ENCODE measurements at places on chromosomes 6 and 20.
A peak's percentile ranks its signal among the peaks of the same experiment; 100 is the strongest.

- DNase-seq = peak; percentile 19
These were observed 249.5 kb downstream of the ZFAND3 start for GRCh38 chr6:38068854-38069590.

- no peak for DNase-seq
These were observed 21.8 kb downstream of the TGM2 start for GRCh38 chr20:38143238-38143645.

DNA sequence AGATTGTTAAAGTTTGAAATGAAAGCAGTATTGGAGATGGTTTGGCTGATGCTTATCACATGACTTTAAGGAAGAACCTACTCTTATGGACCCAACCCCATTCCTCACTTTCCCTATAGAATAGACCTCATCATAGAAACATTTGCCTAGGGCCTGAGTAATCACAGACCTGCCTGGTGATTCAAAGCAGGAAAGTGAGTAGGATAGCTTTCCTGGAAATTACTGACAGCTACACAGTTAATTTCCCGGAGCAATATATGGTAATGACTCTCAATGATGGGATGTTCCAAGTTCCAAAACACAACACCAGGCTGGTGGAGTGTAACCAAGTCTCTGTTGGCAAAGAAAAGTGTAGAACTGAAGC lies 233.8 kb downstream of the SIM1 start:
- no peak for DNase-seq

DNA sequence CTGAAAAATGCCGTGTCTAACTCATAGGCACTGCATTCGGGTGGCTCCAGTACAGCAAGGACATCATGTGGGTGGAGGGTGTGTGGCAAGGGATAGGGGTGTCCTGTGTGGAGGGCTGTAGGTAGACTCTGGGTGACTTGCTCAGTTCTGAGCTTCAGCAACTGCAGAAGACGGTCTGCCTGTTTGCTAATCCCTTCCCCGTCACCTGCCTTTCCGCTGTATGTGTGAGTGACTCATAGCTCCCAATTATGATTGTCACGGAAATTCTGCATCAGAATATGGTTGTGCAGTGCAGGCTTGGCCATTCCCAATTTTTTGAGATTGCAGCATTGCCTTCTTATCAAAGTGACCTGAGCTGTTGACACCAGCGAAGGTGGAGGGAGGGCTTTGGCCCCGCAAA lies 174.3 kb downstream of the CDH4 start:
- DNase-seq = no peak

GRCh38 chr20:62860924-62861691 lies 514 bp downstream of the TCFL5 start:
- peak; percentile 58 for DNase-seq

DNA sequence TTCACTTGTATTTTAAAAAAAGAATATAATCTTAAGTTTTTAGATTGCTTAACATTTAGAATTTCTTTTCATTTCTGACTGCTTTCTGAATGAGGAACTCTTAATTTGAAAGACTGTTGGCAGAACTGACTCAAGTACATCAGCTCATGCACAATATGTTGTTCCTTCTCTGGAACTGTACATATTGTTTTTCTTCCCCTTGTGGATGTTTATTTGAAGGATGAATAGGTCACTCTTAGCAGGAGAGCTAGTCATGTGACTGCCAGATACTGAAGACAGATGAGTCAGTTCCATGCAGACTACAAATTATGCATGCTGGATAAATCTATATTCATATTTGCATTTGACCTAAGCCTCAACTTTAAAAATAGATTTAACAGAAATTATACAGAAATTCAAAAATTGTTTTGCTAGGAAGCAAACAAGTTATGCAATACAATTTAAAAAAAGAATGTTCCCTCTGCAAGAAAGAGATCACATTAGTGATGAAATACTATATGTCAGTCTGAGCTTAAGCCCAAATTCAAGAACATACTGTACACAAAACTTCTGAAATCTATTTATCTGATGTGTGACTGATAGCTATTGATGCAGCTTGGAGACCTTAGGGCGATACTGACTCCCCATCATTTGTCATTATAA lies 1274.9 kb upstream of the GJE1 start:
- peak; percentile 19 for DNase-seq

All from NCI-H2171 (cell line).